ENCODE measurements at places on chromosomes 2 and 18.

- DNase-seq = no peak
Measured at GRCh38 chr2:30408961-30409387, 38.1 kb upstream of the LCLAT1 start.

DNA sequence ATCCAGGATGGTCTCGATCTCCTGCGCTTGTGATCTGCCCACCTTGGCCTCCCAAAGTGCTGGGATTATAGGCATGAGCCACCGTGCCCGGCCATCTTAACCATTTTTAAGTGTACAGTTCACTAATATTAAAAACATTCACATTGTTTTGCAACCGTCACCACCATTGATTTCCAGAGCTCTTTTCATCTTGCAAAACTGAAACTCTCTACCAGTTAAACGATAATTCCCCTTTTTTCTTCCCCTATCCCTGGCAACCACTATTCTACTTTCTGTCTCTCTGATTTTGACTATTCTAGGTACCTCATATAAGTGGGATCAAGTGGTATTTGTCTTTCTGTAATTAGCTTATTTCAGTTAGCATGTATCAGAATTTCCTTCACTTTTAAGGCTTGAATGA lies 16.8 kb upstream of the NEUROD1 start:
- no peak for DNase-seq

GRCh38 chr2:227804975-227805374 lies 8.7 kb upstream of the CCL20 start:
- no peak for DNase-seq

DNA sequence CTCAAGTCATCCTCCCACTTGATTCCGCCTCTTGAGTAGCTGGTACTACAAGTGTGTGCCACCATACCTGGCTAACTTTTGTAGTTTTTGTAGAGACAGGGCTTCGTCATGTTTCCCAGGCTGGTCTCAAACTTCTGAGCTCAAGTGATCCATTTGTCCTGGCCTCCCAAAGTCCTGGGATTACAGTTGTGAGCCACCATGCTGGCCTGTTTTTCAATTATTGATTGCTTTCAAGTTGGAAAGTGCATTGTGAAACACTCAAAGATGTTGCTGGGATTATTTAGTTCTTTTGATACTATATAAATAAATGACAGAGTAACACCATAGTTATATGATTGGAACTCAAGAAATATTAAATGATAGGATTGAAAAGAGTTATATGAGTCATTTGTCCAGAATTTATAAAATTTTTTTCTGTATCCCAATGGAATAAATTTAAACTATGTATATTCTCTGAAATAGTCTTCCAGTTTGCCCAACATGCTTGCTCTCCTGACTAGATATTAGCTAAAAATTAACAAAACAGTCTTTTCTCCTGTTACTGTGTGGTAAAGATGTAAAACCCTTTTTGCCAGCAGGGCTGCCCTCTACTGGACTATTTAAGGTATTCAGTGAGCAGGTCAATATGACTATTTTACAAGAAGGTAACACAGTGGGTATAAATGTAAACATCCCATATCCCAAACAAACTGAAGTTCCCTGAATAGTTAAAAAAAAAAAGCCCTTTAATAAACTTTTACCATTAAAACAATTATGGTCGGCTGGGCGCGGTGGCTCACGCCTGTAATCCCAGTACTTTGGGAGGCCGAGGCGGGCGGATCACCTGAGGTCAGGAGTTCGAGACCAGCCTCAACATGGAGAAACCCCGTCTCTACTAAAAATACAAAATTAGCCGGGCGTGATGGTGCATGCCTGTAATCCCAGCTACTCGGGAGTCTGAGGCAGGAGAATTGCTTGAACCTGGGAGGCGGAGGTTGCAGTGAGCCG lies 42.7 kb downstream of the ACSL3 start:
- no peak for DNase-seq

GRCh38 chr2:235598026-235598425 lies 104.2 kb downstream of the AGAP1 start:
- DNase-seq = no peak

GRCh38 chr2:128474036-128474955 lies 155.6 kb upstream of the HS6ST1 start:
- DNase-seq = no peak

DNA sequence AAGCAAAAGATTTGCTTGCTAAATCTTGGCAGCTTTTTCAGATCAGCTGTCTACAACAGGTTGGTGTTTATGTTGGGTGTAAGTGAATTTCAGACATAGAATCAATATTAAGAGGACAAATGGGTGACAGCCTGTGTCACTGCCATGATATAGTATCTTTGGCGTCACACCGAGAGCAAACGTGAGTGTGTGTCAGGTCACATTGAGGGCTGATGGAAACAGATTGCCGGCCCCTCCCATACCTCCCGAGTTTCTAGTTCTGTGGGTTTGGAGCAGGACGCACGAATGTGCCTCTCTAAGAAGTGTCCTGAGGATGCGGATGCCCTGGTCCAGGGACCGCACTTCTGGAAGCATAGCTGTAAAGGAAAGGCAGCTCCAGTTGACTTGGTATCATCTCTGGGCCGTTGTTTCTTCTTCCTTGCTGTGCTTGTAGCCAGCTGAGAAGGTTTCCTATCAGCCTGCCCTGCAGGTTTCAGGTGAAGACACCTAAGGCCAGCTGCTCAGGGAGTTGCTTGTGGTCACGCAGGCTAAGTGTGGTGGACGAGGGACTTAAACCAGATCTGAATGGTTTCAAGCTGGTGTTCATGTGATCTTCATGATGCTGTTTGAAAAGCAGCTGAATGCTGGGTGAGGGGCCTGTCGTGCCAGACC lies 6.4 kb downstream of the AGAP1 start:
- DNase-seq = no peak

DNA sequence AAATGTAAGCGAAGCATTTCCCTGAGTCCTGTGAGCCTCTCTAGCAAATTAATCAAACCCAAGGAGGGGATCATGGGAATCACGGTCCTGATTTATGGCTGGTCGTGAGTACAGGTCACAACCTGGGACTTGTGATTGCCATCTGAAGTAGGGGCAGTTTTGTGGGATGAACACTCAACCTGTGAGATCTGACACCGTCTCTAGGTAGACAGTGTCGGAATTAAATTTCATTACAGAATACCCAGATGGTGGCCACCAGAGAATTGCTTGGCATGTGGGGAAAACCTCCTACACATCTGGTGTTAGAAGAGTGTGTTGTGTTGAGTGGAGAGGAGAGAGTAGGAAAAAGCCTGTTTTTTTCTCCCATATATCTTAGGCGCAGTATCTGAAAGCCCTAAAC lies 12.5 kb downstream of the CAPN14 start:
- DNase-seq = no peak

- no peak for DNase-seq
Measured at GRCh38 chr2:68352651-68353391, 12.3 kb upstream of the PLEK start.

- DNase-seq = no peak
Measured at GRCh38 chr2:121831841-121832240, 76.4 kb downstream of the TSN start.

DNA sequence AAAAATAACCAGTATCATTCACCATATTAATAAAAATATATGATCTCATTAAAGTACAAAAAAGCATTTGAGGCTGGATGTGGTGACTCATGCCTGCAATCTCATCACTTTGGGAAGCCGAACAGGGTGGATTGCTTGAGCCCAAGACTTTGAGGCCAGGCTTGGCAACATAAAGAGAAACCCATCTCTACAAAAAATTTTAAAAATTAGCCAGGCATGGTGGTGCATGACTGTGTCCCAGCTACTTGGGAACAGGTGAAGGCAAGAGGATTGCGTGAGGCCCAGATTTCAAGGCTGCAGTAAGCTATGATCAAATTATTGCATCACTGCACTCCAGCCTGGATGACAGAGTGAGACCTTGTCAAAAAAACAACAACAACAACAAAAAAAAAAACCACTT lies 75.9 kb downstream of the RAD51AP2 start:
- DNase-seq = no peak

DNA sequence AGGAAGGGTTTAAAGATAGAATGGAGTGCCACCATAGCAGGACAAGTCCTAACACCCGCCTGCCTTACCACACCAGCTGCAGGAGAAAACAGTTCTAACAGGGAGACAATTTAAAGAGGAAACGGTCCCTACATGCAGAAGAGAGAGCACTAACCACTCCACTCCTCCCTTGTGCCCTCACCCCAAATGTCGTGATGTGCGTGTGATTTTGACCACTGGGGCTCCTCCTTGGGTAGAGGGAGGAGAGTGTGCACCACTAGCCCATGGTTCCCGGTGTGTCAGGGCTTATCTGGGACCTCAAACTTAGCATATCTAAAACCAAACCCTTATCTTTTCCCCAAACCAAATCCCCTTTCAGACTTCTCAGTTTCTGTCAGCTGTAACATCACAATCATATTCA lies 105.5 kb upstream of the CCDC68 start:
- DNase-seq = no peak

DNA sequence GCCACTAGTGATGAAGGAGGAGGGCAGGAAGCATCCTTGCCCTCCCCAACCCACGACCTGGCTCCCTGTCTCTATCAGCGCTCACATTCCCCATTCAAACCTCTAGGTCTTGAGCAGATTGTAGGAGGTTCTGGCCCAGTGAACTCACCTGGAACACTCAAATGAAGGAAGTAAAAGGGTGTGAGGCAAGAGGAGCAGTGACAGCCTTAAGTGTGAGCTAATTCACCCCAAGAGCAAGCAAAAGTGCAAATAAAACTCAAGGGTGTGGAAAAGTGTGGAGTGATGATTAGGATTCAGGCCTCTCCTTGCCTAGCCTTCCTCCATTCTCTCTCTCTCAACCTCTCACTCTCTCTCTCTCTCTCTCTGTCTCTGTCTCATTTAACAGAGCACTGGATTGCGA lies 41.0 kb downstream of the CYBRD1 start:
- no peak for DNase-seq

- no peak for DNase-seq
Measured at GRCh38 chr2:240447331-240447730, 11.9 kb downstream of the GPC1 start.

DNA sequence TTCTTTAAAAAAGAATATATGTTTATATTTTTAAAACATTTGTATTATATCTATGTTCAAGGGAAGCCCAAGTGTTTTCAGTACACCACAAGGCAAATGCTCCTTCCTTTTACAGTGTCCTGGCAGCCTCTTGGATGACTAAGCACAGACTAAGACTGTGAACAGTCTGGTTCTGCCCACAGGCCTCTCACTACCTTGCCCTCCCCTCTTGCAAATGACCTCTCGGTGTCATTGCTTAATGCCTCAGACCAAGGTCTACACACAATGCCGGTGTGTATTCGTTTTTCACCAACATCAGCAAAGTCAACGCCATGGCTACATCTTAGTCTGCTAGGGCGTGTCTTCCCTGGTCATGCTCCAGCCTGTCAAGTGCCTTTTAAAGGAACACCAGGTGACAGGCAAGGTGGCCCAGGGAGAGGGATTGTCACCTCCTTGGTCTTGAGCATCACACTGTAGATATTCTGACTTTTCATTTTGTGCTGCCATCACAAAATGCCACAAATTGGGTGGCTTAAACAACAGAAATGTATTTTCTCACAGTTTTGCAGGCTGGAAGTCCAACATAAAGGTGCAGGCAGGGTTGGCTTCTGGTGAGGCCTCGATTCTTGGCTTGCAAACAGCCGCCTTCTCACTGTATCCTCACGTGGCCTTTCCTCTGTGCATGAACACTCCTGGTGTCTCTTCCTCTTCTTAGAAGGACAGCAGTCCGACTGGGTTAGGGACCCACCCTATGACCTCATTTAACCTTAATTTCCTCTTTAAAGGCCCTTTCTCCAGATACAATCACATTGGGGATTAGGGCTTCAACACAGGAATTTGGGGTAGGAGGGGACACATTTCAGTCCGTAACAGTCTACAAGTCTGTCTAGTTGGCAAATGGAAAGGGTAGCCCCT lies 266.5 kb downstream of the KLHL29 start:
- no peak for DNase-seq

GRCh38 chr2:6394276-6394675 lies 471.4 kb downstream of the CMPK2 start:
- DNase-seq = no peak

DNA sequence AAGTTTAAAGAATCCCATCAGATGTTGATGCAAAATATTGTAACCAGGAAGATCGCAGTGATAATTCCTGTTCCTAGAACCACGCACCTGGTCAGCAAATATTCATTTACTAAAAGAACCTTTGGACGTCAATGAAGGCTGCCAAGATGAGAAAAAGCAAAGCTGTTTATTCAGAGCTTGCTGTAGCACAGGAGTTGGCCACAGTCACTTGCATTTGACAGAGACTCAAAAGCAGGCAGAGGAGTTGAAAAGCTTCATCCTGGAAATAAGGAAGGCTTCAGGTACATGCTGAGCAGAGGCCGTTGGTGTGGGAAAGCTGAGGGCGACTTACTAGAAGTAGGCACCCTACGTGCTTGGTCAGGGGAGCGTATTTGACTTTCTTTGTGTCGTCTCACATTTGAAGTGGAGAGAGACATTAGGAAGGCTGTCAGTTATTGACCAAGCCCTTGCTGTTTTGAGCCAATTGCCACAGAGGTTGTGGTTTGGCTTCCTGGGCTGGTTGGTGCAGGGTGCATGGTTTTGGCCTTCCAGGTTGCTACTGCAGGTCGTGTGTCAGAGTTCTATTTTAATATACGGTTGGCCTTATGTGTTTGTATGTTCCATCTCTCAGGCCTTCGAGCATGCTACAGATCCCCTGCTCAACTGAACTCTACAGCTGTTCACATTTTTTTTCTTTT lies 289.6 kb downstream of the METTL4 start:
- DNase-seq = no peak

GRCh38 chr2:71941726-71942525 lies 205.7 kb downstream of the CYP26B1 start:
- DNase-seq = no peak

DNA sequence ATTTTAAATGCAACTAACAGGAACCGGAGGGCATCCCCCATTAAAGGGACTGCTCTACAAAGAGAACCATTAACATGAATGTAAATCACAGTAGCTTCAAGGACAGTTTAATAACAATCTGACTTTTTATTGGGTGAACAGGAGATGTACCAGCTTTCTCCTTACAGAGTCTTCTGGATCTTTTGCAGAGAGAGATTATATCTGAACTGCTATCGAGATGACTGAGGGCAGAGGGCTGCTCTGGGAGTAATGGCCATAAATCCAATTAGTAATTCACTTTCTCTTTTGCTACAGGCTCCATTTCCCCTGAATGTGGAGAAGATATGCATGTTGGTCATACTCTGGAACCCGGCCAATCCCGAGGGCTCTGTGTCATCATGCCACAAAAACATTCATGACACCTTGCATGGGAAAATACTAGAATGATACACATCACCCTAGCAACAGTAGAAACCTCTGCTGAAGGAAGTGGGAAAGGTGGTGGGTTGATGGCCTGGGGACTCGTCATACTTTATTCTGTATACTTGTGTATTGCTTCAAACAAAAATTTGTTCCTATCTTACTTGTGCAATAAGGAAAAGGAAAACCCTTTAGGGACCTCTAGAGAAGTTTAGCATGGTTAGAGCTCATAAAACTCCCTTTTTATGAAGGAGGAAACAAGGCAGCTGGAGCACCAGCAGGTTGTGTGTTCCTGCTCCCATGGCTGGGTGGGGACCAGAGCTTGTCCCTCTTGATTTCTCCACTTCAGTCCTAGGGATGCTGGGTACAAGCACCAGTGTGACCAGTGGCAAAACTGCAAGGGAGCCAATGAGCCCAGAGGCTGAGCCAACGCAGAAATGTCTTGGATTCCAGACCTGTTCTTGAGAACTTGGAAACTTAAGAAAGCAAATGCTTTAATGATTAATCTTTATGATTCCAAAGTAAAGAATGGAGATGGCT lies 26.0 kb downstream of the CTAGE1 start:
- peak; percentile 27 for DNase-seq

- peak; percentile 28 for DNase-seq
Measured at GRCh38 chr2:26652361-26653041, 11.3 kb upstream of the CIB4 start.

- no peak for DNase-seq
Measured at GRCh38 chr2:232432598-232433184, 23.3 kb upstream of the ALPI start.

All from right kidney (tissue), 9 donors.